ENCODE measurements at places on chromosomes 12 and 14.

DNA sequence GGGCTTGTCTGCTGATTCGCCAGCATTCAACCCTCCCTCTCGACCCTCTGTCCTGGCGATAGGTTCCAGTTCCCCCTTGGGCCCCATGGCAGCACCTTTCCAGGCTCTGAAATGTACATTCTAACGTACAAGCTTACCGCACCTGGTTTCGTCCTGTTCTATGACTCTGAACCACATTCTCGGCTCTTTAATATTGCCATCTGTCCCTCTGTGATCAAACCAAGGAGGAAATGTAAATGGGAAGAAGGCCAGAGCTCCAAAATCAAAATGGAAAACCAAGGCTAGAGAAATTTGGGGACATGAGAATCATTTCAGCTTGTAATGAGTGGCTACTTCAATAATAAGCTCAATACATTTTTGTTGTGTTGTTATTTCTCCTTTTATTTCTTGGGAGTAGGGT is 117.2 kb downstream of the TTC7B start:
- DNase-seq: no peak

- no peak for DNase-seq
Measured at GRCh38 chr12:1886396-1887008, 31.9 kb downstream of the CACNA2D4 start.

DNA sequence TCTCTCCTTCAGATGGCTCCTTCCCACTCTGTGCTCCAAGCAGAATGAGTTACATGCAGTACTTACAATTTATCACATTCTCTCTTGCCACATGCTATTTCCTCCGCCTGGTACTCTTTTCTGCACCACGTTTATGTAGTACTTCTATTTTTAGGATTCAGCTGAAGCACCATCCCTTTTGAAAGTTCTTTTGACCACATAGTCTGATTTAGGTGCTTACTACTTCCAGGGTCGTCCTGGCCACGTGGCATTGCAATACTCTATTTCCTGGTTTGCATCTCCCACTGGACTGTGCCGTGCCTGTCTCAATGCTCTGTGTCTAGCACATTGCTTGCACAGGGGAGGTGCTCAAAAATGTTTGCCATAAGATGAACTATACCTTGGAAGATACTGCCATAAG is 16.3 kb upstream of the TBC1D30 start:
- DNase-seq: no peak

GRCh38 chr12:65039301-65039700 is 81.8 kb downstream of the WIF1 start:
- no peak for DNase-seq

DNA sequence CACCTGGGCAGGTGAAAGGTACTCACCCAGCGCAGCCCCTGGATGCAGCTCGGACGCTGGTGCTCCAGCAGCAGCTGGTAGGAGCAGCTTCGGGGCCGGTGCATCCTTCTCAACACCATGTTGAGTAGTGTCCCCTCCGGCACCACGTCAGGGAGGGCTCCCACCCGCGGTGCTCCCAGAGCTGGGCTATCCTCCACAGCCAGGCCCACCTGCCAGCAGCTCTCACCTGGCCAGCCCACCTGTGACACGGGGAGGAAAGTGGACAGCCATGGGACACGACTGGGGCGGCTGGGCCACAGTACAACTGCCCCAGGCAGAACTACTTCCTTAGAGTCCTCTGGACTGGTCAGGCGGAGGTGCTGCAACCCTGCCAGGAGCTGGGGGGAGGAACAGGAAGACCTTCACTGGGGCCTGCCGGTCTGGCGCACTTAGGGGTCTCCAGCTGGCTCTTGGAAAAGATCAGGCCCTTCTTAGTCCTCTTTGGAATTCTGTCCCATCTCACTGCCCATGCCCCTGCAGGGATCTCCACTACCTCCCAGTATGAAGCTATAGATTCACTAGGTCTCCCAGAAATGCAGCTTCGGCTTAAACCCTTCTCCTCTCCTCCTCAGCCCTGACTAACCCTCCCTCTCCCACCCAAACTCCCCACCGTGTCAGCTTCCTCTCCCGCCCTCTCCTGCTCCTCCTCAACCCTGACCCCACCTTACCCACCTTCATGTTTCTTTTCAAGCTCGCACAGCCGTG is 668 bp downstream of the RAPGEF3 start:
- no peak for DNase-seq

DNA sequence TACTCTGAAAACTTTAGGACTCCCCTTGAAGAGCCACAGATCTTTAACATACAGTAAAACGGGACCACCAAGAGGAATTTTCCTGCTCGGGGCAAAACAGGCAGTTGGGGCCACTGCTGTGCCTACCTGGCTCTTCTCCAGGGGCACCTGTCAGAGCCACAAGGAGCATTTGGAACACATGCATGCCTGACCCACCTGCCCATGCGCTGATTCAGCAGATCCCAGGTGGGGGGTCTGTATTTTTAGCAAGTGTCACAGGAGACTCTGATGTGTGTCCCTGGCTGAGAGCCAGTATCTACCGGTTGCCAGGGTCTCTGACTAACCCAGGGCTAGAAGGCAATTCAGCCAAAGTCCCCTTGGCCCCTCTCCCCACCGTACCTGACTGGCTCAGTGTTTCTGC is 6.5 kb downstream of the CTDSP2 start:
- DNase-seq: no peak

- no peak for DNase-seq
Measured at GRCh38 chr14:23063601-23064000, 6.3 kb upstream of the CDH24 start.

DNA sequence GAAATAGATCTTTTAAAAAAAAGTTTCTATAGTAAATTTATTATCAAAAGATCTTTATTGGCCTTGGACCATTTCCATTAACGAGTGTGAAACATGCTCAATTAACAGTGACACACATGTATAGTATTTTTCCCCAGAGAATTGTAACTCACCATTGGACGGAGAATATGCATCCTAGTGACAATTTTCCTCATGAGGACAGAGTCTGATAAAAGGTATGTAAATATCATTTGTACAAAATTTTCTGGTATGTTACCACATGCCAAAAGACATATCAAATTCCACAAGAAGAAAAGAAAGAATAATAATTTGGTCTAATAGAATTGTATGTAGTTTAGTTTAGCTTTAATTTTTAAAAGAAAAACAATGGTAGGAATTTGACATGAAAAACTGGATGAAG is 1096.0 kb upstream of the FLRT2 start:
- no peak for DNase-seq

DNA sequence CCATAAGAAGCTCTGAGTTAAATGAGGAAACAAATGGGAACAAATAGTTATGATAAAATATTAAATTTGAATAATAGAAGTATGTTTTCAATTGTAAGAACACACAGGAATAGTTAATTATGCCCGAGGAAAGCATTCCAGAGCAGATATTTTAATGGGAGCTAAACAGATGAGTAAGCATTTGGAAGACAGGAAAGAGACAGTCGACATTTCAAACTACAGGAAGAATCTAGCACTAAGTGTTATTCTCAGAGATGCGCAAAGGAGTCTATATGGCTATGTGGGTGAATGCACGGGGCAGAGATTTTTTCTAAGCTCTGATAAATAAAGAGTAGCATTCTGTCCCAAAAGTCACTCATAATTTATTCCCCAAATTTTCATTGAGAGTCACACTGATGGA is 64.5 kb upstream of the SSTR1 start:
- DNase-seq: no peak

DNA sequence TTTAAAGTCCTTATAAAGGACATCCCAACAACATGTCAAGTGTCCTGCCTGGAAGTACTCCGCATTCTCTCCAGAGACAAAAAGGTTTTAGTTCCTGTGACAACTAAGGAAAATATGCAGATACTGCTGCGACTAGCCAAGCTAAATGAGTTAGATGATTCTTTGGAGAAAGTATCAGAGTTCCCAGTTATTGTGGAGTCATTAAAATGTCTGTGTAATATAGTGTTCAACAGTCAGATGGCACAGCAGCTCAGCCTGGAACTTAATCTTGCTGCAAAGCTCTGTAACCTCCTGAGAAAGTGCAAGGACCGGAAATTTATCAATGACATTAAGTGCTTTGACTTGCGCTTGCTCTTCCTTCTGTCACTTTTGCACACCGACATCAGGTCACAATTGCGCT is 40.2 kb downstream of the RIC8B start:
- DNase-seq: no peak

DNA sequence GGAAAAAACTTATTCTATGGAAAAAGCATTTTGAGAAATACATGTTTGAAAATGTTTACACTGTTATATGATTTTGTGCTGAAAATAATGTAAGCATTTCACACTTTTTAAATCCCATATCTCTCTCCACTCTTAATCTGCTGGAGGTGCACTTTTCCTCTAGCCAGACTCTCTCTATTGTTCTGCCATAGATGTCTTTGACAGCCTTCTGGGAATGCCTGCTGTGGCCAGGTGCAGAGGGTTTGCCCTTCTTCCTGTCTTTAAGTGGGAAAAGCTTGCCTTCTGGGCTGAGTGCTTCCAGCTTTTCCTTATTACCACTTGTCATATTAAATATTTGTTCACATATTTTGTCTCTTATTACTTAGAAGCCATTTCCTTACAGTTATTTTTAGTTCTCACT is 60.1 kb upstream of the PPM1H start:
- DNase-seq: no peak

DNA sequence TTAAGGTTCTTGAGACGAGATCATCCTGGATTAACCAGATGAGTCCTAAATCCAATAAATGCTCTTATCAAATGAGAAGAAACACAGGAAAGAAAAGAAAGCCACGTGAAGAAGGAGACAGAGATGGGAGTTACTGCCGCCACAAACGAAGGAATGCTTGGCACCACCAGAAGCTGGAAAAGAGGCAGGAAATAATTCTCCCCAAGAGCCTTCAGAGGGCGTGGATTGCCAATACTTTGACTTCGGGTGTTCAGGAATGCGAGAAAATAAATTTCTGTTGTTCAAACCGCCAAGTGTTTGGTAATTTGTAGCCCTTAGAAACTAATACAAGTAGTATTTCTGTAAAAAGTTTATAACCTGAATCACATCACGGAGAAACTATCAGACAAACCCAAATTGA is 31.3 kb downstream of the ABCD2 start:
- DNase-seq: no peak

DNA sequence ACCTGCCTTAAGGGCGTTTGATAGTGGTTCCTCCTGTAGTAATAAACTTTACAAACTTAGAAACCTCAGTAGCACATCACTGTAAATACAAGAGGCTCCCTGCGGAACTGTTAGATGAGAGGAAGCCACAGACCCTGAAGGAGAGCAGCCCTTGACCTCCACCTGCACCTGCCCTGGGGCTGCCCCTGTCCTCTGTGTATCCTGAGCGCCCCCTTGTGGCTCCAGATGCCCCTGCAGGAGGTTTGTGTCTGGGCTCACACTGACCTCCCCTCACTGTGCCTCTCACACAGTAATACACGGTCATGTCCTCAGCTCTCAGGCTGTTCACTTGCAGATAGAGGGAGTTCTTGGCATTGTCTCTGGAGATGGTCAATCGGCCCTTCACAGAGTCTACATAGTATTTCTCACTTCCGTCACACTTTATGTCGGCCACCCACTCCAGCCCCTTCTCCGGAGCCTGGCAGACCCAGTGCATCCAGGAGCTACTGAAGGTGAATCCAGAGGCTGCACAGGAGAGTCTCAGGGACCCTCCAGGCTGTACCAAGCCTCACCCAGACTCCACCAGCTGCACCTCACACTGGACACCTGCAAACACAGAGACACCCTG is 1059.8 kb downstream of the TMEM121 start:
- no peak for DNase-seq

DNA sequence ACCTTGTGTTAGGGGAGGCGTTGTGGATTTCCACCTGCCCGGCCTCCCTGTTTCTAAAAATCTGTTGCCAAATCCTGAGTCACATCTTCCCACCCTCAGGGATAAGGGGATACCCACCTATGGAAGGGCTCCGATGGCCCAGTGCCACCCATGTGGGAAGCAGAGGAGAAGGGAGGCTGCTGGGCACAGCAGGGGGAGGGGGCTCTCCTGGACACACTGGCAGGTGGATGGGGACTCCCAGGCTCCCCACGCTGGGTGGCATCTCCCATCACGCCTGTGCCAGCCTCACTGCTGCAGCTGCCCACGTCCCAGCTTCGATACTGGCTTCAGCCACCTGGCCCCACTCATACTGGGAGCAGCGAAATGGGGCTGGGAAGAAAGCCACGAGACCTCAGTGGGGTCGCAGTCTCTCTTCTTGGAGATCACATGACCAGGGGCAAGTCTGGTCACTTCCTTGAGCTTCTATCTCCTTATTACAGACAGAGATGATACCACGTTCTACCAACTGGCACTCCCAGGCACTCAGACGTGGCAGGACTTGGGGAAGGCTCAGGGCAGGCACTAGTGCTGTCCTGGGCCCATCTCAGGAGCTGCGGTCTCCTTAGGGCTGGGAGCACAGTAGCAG is 72.2 kb downstream of the PITPNM2 start:
- DNase-seq: no peak

GRCh38 chr14:89024691-89025090 is 200.2 kb downstream of the TTC8 start:
- DNase-seq: no peak

GRCh38 chr12:54004063-54004840 is 4.3 kb downstream of the HOXC9 start:
- DNase-seq: no peak

DNA sequence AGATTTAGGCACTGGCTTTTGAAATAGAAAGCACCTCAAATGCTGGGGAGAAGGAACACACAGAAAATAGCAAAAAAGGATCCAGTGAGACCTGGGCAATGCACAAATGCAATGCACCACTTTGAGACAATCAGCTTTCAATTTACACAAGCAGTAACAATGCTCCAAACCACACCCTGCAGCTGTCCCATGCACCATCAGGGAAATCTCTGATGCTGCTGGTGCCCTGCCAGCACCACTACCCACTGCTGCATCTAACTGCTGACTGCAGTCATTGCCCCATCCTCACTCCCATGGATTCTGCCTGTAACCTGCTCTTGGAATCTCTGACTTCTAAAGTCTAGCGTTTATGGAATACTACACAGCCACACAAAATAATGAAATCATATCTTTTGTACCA is 21.0 kb upstream of the HMGA2 start:
- DNase-seq: no peak

DNA sequence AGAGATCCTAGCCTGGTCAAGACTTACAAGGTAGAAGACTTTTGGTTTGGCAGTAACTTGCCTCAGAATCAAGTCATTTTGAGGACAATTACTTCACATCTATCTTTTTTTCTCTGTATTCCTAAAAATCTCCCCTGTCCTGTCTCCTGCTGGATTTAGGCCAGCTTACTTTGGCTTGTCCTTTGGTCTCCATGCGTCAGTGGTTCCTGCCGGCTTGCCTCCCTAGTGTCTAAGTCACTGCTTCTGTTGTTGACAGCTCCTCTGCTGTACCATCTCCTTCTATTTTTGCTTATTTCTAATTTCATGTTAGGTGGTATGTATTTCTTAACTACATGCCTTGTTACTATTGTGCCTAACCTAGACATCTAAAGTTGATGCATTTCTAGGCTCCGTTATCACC is 39.7 kb upstream of the FBLN5 start:
- no peak for DNase-seq

Measured in epithelial cell of prostate (primary cell).